ENCODE measurements at places on chromosomes 7 and 10.

GRCh38 chr7:17619196-17619818, 320.9 kb downstream of the AHR start:
- DNase-seq: no peak

DNA sequence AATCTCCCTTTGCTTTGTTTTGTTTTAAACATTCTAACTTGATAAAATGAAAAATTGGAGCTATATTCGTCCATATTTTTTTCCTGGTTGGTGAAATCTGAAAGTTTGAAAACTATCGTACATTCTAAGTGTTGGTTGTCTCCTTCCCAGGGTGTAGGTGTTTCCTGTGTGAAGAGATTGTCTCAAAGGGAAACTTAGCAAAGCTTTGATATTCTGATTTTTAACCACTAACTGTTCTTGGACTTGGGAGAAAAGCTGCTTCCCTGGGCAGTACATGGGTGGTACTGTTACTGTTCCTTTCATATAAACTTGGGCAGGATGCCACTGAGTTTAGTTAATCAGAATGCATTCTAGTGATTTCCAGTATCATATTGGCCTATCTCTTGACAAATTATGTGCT, 253.5 kb upstream of the LRGUK start:
- no peak for DNase-seq

DNA sequence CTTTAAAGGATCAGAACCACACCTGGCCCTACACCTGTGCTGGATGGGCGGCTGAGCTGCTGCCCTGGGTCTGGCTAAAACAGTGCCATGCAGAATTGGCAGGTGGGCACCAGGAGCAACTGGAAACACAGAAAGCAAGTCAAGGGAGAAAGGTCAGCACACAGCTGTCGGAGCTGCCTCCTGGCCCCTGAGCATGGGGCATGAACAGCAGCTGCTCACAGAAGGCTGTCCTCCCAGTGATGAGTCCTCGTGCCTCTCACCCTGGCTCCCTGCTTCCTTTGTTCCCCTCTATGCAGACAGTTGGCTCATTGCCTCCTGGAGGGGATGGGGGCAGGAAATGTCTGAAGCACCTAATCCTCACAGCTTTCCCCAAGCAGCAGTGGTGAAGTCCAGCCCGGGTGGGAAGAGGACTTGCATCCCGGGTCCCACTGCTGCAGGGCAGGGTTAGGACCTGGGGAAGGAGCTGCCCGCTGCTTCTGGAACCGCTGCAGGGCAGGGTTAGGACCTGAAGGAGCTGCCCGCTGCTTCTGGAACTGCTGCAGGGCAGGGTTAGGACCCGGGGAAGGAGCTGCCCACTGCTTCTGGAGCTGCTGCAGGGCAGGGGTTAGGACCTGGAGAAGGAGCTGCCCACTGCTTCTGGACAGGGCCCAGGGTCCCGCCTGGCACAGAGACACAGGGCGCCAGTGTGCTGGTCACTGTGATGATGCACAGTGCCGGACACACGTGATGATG, 37.3 kb downstream of the VIPR2 start:
- DNase-seq: no peak

DNA sequence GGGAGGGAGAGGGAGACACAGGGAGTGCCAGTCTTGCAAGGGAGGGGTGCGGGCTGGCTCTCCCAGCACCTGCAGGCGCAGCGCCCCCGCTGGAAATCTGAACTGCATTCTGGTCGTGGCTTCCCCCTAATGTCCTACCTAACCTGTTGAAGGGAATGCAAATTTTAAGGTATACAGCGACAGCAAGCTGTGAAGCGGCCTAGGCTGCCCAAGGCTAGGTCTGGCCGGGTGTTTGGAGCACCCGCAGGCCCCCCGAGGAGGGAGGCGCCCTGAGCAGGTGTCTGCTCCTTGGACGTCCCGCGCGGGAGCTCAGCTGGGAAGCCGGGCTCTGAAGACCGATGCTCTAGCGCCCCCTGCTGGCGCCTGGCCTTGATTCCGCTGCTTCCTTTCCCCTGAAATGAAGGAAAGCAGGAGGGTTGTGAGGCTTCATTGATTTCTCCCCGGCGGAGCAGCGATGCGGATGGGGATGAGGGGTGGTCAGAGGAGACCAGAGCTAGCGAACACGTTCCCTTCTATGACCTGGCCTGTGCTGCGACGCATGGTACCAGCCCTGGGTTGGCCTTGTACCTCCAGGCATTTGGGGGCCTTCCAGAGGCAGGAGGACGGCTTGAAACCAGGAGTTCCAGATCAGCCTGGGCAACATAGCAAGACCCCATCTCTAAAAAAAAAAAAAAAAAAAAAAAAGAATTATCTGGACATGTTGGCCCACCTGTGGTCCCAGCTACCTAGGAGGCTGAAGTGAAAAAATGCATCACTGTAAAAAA, 601.3 kb downstream of the GALNT17 start:
- no peak for DNase-seq

DNA sequence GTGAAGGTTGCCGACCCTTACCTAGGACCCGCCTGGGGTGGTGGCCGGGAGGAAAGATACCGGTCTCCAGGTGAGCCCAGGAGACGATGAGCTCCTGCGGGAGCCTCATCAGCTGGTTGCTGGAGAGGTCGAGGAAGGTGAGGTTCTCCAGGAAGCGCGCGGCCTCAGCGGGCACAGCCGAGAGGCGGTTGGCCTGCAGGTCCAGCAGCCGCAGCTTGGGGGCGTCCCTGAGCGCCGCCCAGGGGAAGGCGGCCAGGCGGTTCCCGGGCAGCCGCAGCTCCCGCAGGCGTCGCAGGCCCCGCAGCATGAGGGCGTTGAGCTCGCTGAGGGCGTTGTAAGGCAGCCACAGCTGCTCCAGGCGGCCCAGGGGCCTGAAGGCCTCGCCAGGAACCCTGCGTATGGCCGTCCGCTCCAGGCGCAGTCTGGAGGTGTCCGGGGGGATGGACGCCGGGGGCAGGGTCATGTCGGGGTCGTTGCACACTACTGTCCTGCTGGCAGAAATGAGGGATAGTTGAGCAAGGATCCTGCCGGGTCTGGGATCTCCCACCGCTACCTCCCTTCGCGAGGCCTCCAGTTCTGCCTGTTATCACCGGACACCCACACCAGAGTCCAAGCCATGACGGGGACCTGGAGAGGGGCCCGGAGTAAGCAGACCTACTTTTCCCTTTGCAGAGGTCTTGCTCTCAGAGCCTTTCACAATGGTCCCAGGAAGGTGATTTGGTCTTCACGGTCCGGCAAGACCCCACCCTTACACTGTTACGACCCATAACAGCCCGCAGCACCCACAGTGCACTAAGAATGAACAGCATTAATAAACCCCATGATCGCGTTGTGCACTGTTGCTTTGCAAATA, 3.9 kb downstream of the LRIT1 start:
- DNase-seq: no peak

DNA sequence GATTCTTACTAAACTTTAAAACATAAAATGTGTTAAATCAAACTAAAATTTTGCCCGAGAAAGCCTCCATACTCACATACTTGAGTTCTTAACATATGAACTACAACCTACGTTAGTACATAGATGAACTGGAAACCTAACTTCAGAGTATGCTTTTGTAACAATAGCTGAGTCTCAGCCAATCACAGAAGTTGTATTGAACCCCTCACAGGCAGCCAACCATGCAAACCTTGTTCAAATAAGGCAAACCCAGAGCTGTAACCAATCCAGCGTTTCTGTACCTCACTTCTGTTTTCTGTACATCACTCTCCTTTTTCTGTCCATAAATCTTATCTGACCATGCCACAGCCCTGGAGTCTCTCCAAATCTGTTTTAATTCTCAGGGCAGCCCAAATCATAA, 157.3 kb upstream of the COL1A2 start:
- DNase-seq: no peak

- no peak for DNase-seq
Observed at GRCh38 chr7:110010359-110010758, 1080.6 kb upstream of the LRRN3 start.

GRCh38 chr10:106609470-106610266, 554.8 kb downstream of the SORCS1 start:
- no peak for DNase-seq

GRCh38 chr7:7672545-7673239, 32.1 kb downstream of the UMAD1 start:
- DNase-seq: no peak

DNA sequence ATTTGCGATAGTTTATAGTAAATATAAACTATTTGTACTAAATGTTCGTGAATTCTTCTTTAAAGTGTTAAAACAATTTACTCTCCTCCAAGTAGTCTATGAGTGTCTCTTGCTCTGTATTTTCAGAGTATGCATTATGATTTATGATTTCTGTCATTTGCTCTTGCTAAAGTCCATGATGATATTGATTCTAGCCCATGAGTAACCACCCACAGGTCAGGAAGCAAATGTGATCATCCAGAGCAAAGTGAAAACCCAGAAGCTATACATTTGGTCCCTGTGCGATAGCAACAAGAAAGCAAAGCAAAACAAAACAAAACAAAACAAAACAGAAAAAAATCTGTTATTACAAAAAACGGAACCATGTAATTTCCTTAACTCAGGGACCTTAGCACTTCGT, 225.9 kb downstream of the HDAC9 start:
- DNase-seq: no peak

DNA sequence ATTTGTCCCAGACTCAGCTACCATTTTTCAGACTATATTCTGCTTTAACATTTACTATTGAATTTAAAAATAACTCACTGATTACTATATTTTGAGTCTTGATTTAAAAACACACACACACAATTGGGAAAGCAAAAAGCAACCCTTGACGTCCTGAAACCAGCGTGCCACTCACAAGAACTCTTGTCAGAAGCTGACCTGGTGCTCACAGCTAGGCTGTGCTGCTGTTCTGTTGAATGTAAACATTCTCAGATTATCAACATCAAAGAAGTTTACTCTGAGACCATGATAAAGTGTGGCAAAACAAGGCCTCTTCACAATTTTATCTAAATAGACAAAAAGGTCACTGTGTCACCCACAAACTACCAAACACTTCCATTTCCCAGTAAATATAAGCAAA, 62.6 kb upstream of the CACNA2D1 start:
- DNase-seq: no peak

DNA sequence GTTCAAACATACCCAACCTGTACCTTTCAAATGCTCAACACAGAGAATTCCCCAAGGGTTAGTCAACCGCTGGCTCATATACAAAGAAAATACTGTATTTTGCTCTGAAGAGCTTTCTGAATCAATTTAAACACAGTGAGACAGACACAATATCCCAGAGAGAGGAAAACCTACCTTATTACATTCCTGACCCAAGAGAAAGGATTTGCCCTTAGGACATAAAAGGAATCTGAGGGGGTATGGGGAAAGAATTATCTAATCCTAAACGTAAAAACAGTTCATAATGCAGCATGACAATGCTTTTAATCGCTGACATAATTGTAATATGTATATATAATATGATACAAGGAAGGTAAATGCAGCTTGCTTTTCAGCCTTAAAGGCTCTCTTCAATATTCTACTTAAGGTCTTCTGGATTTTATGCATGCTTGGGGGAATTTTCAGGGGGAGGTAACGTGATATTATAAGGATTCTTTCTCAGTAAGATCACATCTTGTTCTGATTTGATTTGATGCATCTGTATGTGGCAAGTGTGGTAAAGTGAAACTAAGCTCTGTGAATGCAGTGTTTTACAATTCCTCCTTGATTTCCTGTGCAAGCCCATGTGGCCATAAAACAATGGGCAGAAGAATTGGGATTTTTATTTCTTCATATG, 240.5 kb downstream of the GLI3 start:
- no peak for DNase-seq

- no peak for DNase-seq
Observed at GRCh38 chr7:44212018-44212417, 11.2 kb downstream of the YKT6 start.
